Aorta (tissue), 5 donors: ENCODE measurements at places on chromosomes 13 and 19. TPM values are rescaled to one million over a fixed set of nuclear protein-coding genes. Genes with fewer than 3 reads are reported as not detected.
A peak's percentile ranks its signal among the peaks of the same experiment; 100 is the strongest.

Gene HCN2
- 0.19 TPM for total RNA-seq

Gene UBE2L5
- total RNA-seq: 1.7 TPM

Gene ACTMAP
- 6.1 TPM for total RNA-seq

Gene SPIB
- 0.48 TPM for total RNA-seq

- H3K36me3 ChIP-seq: no peaks in the 10 kb centered on the region
- no peaks in the 10 kb centered on the region for H3K27me3 ChIP-seq
- no peak overlapping the region for H3K27ac ChIP-seq
Observed at GRCh38 chr19:48573163-48573505, 21.2 kb downstream of the SULT2B1 start.

DNA sequence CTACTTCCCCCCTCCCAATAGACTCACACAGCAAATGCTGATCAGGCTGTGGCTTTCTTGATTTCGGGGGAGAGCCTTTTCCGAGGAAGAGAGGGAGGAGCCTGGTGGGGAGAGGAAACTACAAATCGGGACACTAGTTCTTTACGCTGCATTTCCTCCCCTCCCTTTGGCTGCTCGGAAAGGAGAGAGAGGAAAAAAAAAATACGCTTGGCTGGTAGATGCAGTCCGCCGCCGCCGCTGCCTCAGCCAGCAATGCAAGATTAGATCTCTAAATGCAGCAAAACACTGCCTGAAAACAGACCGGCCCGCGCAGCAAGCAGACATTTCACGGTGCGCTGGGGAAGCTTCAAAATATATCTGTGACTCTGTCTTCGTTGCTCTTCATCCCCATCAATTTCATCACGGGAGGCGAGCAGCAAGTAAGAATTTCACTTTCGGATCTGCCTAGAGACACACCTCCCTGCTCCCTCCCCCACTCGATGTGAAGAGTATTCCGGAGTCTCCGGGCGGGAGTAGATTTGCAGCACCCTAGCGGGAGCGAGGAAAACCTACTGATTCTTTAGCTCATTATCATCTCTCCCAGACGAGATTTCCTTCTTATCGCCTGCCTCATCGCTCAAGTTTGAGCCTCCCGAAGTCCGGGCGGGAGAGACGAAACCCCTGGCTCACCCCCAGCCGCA is at the start of gene PCDH17:
TSS of gene PCDH17 (plus strand) at position 149 of the 680 bp plus-strand sequence. CDS start 803 bp downstream, outside the sequence.
- H3K27ac ChIP-seq: no peak within 1 kb of the TSS
- H3K36me3 ChIP-seq: no peaks in the 10 kb centered on the region
- H3K4me3 ChIP-seq: peak within 1 kb of the TSS; percentile 47
- no peaks in the 10 kb centered on the region for H3K27me3 ChIP-seq
- DNase-seq: peak; percentile 70

- DNase-seq: no peak
- H3K36me3 ChIP-seq: peaks cover 3% of the 10 kb centered on the region
- no peak overlapping the region for H3K27ac ChIP-seq
- no peaks in the 10 kb centered on the region for H3K4me1 ChIP-seq
Observed at GRCh38 chr19:48918801-48919247, 14.7 kb upstream of the DHDH start.

DNA sequence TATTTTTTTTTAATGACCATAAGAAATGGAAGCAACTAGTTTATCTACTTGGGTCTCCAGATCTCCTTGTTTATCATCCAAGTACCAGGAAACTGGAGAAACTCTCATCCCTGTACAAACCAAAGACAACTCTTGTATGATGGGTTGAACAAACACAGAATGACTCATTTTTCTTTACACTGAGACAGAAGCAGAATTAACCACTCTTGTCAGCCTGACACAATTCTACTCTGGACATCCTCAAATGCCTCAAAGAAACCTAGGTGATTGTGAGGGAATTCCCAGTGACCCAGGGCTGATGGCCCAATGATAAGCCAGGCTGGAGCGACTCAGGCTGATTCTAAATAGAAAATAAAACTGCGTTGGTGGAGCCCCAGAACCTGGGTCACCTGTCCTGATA is 151.5 kb downstream of the ZNF737 start:
- H3K27me3 ChIP-seq: no peaks in the 10 kb centered on the region
- H3K4me1 ChIP-seq: no peaks in the 10 kb centered on the region
- no peak overlapping the region for H3K27ac ChIP-seq

DNA sequence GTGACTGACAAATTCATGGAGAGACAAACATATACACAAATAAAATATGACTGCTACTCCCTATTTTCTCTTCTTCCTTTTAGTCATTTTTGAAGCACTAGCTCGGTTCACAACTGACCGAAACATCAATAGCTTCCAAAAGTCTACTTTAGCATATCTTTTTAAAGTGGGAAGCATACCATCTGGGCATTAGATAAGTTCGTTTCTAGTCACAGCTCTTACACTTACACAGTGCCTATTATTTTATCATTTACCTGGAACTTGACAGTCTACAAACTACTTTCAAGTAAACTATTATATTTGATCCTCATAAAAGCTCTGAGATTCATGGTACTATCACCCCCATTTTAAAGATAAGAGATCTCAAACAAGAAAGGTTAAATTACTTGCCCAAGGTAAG is 458.5 kb downstream of the LMO7 start:
- no peaks in the 10 kb centered on the region for H3K36me3 ChIP-seq
- H3K4me3 ChIP-seq: no peak overlapping the region
- no peak for DNase-seq
- no peaks in the 10 kb centered on the region for H3K27me3 ChIP-seq
- H3K4me1 ChIP-seq: no peaks in the 10 kb centered on the region
- H3K27ac ChIP-seq: no peak overlapping the region

DNA sequence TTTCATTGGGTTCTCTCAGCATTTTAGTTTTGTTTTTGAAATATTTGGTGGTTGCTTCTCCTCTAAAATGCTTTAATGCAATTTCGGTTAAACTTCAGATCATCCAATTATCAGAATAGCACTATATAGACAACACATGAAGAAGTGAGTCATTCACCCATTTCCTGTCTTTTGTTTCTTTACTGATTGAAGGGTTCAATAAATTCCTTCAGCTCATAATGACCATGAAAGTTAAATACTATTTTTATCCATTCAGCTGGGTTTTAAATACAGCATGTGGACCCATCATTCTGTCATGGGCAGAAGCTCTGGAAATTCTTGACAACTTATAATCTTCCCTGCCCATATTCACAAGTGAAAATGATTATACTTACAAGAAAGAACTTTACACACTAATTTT is 187.2 kb downstream of the ITGBL1 start:
- H3K4me1 ChIP-seq: peaks cover 6% of the 10 kb centered on the region
- no peaks in the 10 kb centered on the region for H3K36me3 ChIP-seq
- H3K27me3 ChIP-seq: no peaks in the 10 kb centered on the region
- no peak overlapping the region for H3K4me3 ChIP-seq
- no peak overlapping the region for H3K27ac ChIP-seq

- no peak for DNase-seq
- H3K36me3 ChIP-seq: no peaks in the 10 kb centered on the region
- no peaks in the 10 kb centered on the region for H3K4me1 ChIP-seq
Observed at GRCh38 chr13:111845621-111846351, 221.2 kb upstream of the SOX1 start.
